ENCODE measurements at places on chromosomes 11 and 22.

DNA sequence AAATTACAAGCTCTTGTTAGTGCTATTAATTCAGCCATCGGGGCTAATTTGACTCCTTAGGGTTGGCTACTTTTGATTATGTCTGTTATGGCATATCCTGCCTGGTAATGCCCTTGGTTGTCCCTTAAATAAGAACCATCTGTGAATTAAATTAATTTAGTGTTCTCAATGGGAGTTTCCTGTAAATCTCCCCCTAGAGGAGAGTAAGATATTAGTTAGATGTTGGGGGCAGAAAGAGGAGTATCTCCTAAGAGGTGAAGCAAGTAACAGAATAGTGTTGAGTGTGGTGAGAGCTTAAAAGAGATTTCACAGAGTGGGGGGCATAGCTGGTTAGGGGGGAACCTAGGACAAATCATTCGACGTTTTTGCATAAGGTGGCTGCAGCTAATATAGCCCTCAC, 1126.9 kb downstream of the JRKL start:
- DNase-seq, result no peak

DNA sequence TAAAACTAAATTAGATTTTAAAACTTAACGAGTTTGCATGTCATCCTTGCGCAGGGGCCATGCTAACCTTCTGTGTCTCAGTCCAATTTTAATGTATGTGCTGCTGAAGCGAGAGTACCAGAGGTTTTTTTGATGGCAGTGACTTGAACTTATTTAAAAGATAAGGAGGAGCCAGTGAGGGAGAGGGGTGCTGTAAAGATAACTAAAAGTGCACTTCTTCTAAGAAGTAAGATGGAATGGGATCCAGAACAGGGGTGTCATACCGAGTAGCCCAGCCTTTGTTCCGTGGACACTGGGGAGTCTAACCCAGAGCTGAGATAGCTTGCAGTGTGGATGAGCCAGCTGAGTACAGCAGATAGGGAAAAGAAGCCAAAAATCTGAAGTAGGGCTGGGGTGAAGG, 10.6 kb downstream of the LIMK2 start:
- no peak for DNase-seq

- DNase-seq, result no peak
Measured at GRCh38 chr11:35548925-35549561, 23.6 kb upstream of the PAMR1 start.

- DNase-seq, result no peak
Measured at GRCh38 chr11:8328231-8328794, 64.6 kb upstream of the LMO1 start.

GRCh38 chr22:21592422-21592821, 24.9 kb downstream of the UBE2L3 start:
- DNase-seq, result no peak

GRCh38 chr11:66087148-66087908, 17.3 kb downstream of the PACS1 start:
- no peak for DNase-seq

DNA sequence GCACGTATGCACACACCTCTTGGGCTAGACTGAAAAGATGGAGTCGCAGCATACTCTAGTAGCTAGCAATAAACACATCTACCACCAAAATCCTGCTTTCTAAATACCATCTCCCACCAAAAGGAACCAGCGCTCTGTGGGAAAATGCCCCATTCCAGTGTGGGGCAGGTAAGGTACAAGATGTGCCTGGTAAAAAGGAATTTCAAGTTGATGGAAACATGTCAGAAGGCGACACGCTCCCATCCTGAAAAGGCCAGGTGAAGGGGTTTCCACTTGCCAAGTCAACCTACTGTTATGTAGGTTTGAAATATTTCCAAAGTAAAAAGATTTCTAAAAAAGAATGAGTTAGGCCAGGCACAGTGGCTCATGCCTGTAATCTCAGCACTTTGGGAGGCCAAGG, 8.8 kb downstream of the DGCR2 start:
- no peak for DNase-seq

GRCh38 chr11:18836417-18836816, 44.8 kb upstream of the PTPN5 start:
- no peak for DNase-seq

DNA sequence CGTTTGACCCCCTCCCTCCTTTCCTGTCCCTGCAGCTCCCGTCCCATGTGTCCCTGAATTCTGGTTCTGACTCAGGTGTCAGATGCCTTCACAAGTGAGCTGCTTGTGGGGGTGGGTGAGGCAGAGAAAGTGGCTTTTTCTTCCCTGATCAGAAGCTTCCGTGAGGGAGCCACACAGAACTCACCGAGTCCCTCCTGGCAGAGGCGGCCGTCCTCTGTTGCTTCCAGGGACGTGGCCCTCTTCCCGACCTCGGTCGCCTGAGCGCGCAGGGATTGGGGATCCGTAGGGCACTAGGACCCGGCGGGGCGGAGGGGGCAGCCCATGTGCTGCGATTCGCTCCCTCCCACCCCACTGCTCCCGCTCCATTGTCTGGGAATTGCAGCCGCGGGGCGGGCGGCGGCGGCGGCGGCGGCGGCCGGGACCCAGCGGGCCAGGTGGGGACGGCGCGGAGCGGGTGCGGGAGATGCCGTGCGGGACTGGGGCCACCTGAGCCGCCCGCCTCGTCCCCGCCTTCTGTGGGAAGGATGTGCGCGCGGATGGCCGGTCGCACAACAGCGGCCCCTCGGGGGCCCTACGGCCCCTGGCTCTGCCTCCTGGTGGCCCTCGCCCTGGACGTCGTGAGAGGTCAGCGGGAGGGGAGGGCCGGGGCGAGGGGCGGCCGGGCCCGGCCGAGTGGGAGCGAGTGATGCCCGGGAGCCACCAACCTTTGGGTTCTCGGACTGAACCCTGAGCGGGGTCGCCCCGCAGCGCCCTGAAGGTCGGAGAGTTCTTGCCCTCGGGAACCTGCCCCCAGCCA, at the start of gene TMEM132A:
Gene TMEM132A, plus strand, starts transcription at position 351 of the 796 bp plus-strand sequence. Its CDS starts 174 bp downstream, at position 525.
- DNase-seq, result peak; percentile 51

- no peak for DNase-seq
Measured at GRCh38 chr11:7846003-7846402, 49.3 kb upstream of the OR5P2 start.

- no peak for DNase-seq
Measured at GRCh38 chr22:48104102-48104738, 1341.8 kb downstream of the TBC1D22A start.

GRCh38 chr11:73521621-73522020, 76.3 kb downstream of the FAM168A start:
- DNase-seq, result no peak

DNA sequence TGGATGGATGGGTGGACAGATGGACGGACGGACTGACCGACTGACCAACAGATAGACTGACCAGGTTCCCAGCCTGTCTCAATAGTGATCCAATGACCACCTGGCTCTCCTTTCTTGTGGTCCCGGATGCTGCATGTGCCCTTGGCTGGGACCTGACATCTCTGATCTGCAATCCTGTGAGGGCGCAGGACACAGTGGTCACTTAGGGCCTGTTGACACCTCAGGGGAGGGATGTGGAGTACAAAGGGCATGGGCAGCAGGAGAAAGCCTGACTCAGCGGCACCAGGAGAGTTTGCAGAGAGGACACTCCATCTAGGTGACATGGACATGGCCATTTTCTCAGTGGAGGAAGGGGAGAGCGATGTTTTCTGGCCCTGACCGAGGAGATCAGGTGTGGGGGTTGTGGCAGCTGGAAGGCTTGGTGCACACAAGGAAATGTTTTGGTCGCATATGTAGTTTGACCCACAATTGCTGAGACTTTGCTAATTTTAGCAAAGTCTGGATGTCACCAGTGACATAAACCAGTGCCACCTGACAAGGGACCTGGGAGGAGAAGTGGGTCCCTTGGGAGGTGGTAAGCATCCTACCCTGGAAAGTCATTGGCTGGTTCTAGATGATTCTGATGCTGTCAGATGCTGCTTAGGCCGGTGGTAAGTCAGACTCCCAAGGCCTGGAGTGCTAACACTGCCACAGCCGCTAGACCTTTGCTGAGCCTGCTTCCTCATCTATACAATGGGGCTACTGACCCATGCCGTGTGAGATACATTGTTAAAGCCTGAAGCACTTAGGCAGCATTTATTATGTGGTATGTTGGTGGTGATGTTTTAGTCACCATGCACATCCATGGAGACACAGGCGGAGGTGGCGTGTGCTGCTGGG, 50.7 kb downstream of the CD82 start:
- DNase-seq, result no peak

DNA sequence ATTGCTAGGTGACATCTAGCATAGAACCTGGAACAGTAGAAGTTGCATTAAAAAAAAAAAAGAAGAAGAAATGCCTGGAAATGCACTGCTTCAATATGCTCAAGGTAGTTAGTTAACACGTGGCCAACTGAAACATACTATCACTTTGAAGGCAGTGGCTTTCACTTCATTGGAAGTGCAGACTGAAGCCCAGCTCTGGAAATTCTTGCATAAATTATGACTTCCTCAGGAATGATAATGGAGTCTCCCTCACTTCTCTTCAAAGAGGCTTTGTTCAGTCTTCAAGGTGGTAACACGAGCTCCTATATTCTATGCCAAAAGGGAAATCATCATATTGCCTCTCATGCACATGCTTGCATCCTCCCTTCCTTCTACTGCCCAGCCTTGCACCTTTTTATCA, 715.9 kb upstream of the API5 start:
- DNase-seq, result no peak

- no peak for DNase-seq
Measured at GRCh38 chr11:6402061-6402470, 11.8 kb downstream of the SMPD1 start.

- no peak for DNase-seq
Measured at GRCh38 chr11:640021-640706, 3.1 kb downstream of the DRD4 start.

DNA sequence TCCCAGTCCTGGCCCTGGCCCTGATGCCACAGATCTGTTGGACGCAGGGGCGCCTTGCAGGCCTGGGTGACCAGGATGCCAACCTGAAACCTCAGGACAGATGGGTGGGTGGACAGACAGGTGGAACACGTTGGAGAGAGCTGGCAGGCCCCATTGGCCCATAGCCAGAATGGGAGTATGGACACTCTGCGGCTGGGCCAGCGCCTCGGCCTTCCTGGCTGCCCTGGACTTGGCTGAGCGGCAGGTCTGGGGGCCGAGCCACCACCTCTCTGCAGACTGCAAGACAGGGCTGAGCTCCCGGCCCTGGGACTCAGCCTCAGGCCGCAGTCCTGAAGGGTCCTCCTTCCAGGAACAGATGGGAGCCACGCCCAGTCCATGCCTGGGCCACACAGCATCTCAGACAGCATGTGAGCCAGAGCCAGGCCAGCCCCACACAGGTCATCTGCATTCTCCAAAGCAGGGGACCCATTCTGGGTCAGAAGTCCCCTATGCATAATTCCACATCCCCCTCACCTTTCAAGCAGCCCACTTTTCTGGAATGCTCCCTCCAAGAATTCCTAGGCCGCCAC, 14.1 kb downstream of the WNT7B start:
- DNase-seq, result no peak

GRCh38 chr11:47259232-47259977, 1.6 kb downstream of the NR1H3 start:
- no peak for DNase-seq

GRCh38 chr22:33883961-33884808, 36.1 kb downstream of the LARGE1 start:
- no peak for DNase-seq

- peak; percentile 32 for DNase-seq
Measured at GRCh38 chr11:3123305-3123704, 41.8 kb downstream of the OSBPL5 start.

GRCh38 chr11:113531083-113531482, 55.9 kb upstream of the DRD2 start:
- no peak for DNase-seq

DNA sequence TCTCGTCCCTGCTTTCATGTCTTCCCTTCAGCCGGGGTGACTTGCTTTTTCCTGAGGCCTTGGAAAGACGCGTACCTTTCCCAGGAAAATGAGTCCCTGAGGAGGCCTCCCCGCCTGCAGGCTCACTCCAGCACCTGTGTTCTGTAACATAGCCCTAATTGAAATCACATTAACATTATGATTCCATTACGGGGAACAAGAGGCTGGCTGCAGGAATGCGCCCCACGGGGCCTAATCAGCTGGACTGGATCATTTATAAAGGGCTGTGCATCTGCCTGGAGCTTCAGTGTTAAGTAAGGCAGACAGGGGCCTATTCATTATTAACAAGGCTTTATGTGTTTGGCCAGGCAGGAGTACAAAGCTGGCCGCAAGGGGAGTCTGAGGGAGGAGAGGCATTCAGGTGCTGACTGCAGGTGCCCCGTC, 41.9 kb upstream of the TSPAN18 start:
- no peak for DNase-seq

DNA sequence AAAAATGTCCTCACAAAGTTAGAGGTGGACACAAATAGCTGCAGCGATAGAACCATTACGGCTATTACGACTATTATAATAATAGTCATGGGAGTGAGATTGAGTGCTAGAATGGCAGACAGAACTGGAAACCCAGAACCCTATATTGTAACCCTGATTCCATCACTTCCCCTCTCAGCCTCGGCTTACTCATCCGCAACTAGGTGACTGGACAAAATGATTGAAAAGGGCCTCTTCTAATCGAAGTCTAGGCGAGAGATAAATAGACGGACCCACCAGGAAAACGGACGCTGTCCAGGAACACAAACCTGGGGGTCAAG, 629 bp downstream of the PSMA1 start:
- DNase-seq, result no peak

- no peak for DNase-seq
Measured at GRCh38 chr11:30725645-30726195, 139.6 kb upstream of the MPPED2 start.

DNA sequence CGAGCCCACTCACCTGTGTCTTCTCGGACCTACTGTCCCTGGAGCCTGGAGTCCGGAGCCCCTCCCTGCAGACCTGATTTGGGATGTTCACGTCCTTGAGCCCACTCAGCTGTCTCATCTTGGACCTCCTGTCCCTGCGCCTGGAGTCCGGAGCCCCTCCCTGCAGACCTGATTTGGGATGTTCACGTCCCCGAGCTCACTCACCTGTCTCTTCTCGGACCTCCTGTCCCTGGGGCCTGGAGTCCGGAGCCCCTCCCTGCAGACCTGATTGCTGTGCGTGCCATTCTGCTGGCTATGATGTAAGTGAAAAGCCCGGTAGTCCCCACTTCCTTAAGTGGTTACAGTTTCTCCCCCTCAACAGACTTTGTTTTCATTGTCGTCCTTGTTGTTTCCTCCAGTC, 867.1 kb downstream of the BRD1 start:
- no peak for DNase-seq

GRCh38 chr11:108938604-108939003, 273.7 kb downstream of the DDX10 start:
- DNase-seq, result no peak

- no peak for DNase-seq
Measured at GRCh38 chr22:21758091-21758864, 22.7 kb upstream of the YPEL1 start.

- DNase-seq, result no peak
Measured at GRCh38 chr22:36486619-36487384, 5.4 kb upstream of the TXN2 start.

- no peak for DNase-seq
Measured at GRCh38 chr22:20015971-20016733, 471 bp downstream of the ARVCF start.
